ENCODE measurements at places on chromosomes 1 and 21.
A peak's percentile ranks its signal among the peaks of the same experiment; 100 is the strongest.

DNA sequence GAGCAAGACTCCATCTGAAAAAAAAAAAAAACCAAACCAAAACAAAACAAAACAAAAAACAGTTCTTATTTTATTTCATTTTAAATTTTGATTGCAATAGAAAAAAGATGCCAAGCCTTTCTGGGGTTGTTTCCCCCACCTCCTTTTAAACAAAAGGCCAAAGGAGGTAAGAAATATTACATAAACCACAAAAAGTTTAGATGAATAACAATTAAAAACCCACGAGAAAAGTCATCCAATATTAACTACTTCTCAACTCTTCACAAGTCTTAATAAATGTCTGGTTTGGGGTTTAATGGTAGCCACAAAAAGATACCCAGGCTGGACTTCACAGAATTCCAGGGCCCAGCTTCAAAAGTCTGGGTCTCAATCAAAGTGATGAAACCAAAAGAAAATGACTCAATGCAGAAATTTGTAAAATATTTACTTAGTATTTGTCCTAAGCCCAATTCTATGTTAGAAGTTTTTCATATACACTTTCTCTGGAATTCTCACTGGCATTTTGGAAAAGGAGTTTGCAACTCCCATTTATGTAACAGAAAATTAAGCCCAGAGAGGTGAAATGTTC is 47.0 kb upstream of the SDC3 start:
- DNase-seq: no peak

DNA sequence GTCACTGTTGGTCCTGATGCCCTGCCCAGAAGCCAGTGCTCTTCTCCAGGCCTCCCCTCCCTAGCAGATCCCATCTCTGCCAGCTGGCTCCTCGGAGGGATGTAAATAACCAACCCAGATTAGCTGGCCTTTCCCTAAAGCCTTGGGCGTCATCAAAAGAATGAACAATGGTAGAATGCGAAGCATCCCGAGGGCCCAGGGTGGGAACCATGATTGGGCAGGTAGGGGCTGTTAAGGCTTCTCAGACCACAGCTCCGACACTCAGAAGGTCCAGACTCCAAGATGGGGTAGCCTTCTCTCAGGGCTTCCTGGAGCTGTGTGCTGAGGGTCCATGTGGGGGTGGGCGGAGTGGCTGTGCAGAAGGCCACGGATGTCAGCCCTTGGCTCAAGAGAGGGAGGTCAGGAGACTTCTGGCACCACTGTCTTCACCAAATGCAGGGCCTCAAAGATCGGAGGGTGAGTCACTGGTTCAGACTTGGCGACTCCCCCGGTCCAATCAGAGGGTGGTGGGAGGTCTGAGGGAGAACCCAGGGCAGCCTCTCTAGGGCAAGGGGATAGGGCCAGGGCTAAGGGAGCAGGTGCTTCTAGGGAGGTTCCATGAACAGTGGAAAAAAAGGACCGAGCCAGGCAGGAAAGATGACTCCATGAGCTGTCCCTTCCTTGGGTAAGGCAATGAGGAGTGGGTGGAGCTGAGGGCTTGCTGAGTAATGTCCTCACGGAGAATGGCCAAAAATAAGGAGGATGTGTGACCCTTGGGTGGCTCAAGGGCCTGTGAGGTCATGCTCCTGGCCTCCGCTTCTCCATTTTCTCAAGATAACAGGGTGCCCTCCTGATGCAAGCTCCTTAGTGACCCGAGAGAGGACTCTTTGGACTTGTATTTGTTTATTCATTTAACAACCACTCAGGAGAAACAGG is 58.4 kb upstream of the EPS8L3 start:
- peak; percentile 68 for DNase-seq

DNA sequence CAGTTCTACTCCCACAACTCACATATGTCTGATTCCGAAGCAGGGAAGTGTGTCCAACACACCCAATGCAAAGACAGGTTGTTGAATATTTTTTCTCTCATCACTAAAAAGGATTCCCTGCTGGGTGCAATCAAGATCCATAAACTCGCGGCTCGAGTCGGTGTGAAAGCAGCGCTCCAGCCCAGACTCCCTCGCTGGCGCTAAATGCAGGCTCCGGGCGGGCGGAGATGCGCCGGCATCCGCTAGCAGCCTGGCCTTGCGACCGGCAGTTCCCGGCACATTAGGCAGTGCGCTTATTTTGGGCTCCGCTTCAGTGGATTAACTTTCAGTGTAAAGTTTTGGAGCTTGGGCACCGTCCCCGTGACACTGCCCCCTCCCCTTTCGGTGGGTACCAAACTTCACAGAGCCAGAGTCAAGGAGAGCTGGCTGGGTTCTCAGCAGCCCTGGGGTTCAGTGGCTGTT is 87.7 kb upstream of the POU3F1 start:
- DNase-seq: no peak

GRCh38 chr1:193262661-193263060 is 76.2 kb upstream of the B3GALT2 start:
- DNase-seq: no peak

GRCh38 chr1:116851846-116852245 is 57.9 kb upstream of the PTGFRN start:
- no peak for DNase-seq

DNA sequence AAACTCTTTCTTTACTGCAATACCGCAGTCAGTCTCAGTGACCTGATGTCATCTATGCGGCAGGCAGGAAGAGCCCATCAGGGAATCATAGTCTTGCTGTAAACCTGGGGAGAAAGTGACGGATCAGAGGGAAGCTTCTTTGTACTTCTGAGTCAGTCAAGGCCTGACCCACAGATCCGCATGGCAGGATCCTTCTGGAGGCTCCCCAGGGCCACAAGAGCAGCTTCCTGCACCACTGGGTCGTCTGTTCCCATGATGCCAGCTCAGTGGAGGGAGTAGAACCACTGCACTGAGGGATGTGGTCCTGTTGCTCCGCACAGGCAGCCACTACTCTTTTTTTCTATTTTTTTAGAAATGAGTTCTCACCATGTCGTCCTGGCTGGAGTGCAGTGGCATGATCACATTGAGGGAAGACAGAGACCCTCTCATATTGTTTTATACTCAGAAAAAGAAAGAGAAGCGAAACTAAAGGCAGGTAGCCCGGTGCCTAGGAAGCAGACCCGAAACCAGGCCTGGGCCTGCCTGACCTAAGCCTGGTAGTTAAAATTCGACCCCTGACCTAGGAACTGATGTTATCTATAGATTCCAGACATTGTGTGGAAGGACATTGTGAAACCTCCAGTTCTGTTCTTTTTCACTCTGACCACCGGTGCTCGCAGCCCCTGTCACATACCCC is 6.3 kb upstream of the ERVH48-1 start:
- DNase-seq: no peak

GRCh38 chr1:117009132-117009531 is 7.6 kb downstream of the CD101 start:
- no peak for DNase-seq

GRCh38 chr1:180632326-180633056 is 669 bp downstream of the XPR1 start:
- no peak for DNase-seq

DNA sequence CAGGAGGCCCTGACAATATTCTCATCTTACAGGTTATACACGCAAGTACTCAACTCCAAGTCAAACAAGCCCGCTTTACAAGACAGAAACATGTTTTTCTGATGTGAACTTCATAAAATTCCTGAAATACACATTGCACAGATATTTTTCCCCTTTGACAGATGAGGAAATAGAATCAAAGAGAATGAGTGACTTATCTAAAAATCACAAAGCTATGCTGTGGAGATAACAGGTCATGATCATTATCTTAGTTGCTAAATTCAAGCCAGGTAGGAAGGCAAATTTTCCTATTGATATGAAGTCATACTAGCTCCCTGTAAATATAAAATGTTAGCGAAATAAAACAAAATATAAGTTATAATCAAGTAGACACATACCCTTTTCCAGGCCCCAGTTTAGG is 18.3 kb downstream of the UBR4 start:
- no peak for DNase-seq

GRCh38 chr1:224378855-224379631 is 22.4 kb downstream of the CNIH4 start:
- no peak for DNase-seq

DNA sequence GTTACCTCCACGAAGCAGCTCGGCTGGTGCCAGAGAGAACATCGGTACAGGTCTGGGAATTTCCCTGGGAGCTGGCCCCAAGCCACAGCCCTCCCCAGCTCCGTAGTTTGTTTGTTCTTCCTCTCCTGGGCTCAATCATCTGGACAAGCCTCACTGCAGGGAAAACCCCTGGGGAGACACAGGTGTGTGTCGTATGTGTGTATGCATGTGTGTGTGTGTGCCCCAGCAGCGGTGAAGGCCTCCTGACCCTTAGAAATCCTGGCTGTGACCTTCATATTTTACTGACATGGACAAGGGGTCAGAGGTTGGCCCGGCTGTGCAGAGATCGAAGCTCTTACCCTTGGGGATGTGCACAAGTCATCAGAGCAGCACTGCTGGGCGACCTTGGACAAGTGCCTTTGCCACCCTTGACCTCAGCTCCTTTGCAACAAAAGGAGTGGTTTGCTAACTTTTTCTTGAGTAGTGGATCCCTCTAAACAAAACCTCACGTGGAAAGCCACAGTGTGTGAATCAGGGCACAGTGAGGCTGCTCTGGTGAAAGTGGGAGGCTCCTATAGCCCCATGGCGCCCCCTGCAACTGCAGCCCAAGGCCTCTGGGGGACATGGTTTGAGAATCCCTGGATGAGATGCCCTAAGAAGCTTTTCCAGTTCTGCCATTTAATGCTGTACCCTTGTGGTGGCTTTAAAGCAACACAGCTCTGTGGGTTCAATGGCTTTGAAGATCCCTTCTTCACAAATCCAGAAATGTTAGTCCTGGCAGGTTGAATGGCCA is 12.3 kb upstream of the IL22RA1 start:
- no peak for DNase-seq

DNA sequence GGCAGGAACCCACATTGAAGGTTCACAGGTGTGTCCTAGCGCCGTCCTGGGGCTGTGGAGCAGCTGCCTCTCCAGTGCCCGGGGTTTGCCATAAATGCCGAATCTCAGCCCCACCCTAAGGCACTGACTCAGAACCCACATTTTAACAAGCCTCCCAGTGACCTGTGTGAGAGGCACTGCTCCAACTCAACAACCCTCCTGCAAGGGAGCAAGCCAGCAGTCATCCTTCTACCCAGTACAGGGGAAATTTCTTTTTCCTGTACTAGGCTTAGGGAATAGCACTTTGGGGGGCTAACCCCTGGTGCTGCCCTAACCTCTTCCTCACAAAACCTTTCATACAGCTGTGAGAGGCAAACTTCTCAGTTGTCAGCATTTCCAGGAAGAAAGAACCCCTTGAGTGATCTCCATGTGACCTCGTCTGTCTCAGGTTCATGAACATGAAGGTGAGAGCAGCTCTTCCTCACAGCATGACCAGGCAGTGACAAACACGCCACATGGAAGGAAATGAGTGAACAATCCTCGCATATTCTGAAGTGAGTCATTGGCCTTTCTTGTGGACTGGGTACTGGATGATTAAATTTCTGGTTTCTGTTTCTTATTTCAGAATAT is 11.4 kb upstream of the BCAR3 start:
- DNase-seq: peak; percentile 75

DNA sequence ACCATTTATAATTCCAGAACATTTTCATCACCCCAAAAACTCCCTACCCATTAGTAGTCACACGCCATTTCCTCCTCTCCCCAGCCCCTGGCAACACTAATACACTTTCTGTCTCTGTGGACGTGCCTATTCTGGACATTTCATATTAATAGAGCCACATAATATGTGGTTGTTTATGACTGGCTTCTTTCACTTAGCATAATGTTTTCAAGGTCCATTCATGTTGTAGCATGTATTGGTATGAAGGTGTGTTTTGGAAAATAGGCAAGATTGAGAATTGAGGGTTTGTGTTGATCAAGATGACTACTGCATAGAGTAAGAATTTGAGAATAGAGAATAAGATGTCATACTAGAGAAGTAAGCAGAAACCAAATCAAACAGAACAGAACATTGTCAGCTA is 67.5 kb downstream of the ZFYVE9 start:
- no peak for DNase-seq

- DNase-seq: no peak
Measured at GRCh38 chr1:234967121-234967520, 161.5 kb downstream of the TOMM20 start.

- no peak for DNase-seq
Measured at GRCh38 chr1:145936247-145936646, 9.0 kb upstream of the RBM8A start.

DNA sequence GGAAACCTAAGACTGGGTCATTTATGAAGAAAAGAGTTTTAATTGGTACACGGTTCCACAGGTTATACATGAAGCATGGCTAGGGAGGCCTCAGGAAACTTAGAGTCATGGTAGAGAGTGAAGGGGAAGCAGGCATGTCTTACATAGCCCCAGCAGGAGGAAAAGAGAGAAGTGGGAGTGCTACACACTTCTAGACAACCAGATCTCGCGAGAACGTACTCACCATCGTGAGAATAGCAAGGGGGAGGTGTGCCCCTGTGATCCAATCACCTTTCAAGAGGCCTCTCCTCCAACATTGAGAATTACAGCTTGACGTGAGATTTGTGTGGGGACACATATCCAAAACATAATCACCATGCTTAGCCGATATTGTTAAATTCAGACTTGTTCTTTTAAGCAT is 62.8 kb downstream of the DYRK1A start:
- no peak for DNase-seq

- DNase-seq: no peak
Measured at GRCh38 chr1:65146908-65147423, 1.0 kb upstream of the AK4 start.

GRCh38 chr1:107524301-107524700 is 383.5 kb downstream of the NTNG1 start:
- DNase-seq: no peak

DNA sequence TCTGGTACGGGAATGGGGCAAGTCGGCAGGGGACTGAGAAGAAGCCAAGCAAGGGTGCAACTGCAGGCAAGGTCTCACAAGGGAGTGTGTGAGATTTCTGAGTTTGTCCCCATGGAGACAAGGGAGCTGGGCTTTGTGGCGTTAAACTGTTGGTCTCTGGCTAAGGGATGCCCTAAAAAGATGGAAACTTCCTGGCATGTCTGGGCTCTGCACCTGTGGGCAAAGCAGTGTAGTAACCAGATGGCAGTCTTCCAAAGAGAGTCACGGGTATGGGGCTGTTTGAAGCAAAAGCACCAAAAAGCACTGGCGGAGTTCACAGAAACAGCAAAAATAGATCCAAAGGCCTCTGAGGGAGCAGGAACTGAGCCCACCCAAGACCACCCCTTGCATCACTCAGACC is 104.8 kb upstream of the SLC44A3 start:
- no peak for DNase-seq

DNA sequence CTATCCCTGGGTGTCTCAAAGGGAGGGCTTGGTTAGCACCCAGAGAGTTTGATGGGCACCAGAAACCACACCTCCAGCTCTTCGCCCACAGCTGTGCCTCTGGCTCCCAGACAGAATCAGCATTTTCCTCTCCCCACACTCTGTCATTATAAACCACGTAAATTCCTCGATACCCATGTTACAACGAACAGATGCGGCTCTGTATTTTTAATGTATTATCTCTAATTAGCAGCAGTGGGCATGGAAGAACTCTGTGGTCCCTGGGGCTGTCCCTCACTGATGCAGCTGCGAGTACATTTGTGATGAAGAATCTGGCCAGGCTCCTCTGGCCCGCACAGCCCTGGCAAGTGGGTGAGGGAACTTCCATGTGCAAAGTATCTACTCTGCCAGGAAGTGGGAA is 10.8 kb downstream of the HMGB4 start:
- DNase-seq: no peak

Measured in GM04504 (cell line).